Left hindlimb (tissue), 1 donor: ENCODE measurements at places on chromosomes 2 and 18.
A peak's percentile ranks its signal among the peaks of the same experiment; 100 is the strongest.

GRCh38 chr2:61157371-61158003 is 4.5 kb upstream of the C2orf74 start:
- DNase-seq, result no peak

- DNase-seq, result peak; percentile 54
These were observed 247.7 kb downstream of the GLI2 start for GRCh38 chr2:120983344-120983743.

DNA sequence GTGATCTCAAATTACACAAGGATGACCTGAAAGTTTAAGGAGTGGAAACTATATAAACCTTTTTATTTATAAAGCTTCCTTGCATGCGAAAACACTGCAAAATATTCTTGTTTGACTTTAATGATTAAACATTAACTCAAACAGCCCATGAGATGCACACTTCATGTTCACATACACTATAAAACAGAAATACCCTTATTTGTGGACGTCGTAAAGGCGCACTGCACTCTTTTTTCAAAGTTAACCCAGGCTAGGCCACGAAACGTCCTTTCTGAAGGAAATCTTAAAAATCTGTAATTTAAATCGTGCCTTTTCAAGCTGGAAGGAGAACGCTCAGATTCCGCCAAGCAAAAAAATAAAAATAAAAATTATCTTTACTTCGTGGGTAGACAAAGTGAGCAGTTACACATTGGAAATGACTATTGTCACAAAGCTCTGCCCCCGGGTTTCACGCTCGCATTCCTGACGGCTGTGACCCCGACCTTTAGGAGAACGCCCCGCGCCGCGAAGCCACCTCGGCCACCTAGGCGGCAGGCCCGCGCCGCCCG is 728 bp downstream of the FAM168B start:
- DNase-seq, result no peak

DNA sequence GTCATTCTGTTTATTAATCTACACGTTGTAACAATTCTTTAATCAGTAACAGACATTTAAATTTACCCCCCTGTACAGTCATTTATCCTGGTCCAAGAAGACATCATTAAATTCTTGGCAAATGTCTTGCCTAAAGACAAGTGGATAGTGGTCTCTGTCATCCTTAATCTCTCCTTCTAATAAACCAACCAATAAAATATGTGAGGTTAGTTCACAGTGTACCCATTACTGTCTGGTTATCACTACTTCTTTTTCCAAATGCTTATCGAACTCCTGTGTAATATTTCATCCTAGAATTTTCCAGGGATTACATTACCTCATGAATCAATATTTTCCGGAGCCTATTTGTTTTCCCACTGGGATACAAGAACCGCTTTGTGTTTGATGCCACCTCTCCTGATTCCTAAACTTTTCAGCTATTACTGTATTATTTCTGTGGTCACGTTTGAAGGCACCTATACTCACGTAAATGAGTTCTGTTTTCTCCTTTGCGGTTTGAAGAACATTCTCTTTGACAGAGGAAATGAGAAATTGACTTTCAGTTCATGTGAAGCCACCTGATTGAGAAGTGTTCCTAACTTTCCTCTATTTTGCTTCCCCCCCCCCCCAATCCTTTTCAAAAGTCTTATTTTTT is 131.5 kb downstream of the RTN4 start:
- no peak for DNase-seq

GRCh38 chr18:48640566-48641270 is 101.9 kb downstream of the CTIF start:
- DNase-seq, result no peak

DNA sequence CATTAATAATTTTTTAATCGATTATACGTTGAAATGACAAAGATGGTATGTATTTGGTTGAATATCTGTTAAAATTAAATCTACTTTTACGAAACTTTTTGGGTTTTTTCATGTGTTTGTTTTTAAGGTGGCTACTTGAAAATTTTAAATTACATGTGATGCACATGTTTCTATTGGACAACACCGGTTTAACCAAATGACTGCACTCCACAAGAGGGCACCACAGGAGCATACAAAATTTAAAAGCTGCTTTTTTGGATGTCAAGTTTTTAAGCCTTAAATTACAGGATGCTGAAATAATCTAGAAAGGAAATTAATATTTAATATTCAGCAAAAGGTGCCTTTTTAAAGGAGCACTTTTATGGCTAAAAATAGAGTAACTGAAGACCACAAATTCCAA is 98.7 kb downstream of the ACVR1 start:
- DNase-seq, result no peak

GRCh38 chr2:43135583-43135982 is 90.8 kb downstream of the ZFP36L2 start:
- DNase-seq, result no peak

DNA sequence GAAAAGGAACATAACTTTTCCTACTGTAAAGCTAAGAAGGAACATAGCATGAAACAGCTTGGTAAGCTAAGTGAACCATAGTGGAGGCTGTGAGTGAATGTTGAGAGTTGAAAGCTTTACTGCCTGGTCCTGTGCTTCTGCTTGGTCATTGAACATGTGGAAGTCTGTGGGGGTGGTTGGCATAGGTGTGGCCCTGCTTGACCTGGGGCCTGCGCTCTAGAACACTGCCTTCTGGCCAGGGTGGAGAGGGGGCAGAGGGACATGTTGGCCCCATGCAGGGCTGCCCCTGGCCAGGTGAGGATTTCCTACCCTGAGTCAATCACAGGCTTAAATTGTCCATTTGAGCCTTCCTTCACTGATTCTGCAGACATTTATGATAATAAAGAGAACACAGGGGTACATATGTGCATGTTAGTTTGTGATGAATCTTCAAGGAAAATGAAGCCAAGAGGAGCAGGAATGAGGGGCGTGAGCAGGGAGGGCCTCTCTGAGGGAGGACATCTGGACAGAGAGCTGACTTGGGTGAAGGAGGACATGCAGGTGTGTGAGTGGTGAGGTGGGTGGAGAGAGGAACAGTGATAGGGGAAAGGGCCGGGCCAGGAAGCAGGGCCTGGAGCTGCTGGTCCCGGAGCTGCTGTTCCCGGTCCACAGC is 16.6 kb downstream of the TRAF3IP1 start:
- DNase-seq, result no peak

DNA sequence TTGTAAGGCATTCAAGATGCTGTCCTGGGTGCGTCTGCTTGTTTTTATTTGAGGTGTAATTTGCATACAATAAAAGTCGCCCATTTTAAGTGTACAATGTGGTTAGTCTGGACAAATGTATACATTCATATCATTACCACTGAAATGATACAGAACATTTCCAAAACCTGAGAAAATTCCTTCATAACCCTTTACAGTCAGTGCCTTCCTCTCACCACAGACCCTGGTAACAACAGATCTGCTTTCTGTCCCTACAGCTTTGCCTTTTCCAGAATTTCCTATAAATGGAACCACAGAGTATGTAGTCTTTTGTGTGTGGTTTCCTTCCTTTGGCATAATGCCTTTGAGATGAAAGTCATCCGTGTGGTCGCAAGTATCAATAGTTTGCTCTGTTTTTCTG is 45.8 kb upstream of the NFU1 start:
- no peak for DNase-seq

DNA sequence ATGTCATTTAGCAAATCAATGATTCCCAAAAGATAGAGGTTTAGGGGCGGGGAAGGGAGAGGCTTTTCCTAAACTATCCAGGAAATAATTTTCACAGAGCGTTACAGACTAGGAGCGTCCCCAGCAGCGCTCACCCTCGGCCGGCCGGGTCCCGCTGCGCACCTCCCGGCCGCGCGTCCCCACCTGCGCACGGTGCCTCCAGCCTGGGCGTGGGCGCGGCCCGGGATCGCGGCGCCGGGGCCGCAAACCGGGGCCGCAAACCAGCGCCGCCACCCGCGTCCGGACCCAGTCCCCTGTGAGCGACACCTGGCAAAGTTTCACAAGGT is 684 bp upstream of the ZCCHC2 start:
- no peak for DNase-seq

- DNase-seq, result no peak
These were observed 565.2 kb upstream of the ID2 start for GRCh38 chr2:8116661-8117060.

GRCh38 chr2:144136297-144137010 is 383.5 kb downstream of the ZEB2 start:
- DNase-seq, result no peak

DNA sequence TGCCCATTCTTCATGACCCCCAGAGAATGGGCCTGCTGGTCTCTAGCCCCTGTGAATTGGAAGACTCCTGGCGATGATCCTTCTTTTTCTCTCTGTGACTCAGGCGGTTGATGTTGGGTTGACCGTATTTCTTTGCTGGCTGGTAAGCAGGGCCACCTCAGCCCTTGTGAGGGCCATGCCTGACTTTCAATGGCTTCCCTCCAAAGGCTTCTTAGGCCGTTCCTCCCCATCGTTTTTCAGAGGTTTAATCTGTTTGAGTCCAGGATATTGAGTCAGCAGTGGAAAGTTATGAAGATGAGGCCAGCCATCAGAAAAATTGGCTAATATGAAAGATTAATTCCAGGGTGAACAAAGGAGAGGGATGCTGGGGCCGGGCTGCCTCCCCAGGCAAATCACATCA is 13.6 kb downstream of the HPCAL1 start:
- DNase-seq, result no peak

GRCh38 chr2:8491296-8492027 is 190.4 kb upstream of the ID2 start:
- DNase-seq, result no peak

DNA sequence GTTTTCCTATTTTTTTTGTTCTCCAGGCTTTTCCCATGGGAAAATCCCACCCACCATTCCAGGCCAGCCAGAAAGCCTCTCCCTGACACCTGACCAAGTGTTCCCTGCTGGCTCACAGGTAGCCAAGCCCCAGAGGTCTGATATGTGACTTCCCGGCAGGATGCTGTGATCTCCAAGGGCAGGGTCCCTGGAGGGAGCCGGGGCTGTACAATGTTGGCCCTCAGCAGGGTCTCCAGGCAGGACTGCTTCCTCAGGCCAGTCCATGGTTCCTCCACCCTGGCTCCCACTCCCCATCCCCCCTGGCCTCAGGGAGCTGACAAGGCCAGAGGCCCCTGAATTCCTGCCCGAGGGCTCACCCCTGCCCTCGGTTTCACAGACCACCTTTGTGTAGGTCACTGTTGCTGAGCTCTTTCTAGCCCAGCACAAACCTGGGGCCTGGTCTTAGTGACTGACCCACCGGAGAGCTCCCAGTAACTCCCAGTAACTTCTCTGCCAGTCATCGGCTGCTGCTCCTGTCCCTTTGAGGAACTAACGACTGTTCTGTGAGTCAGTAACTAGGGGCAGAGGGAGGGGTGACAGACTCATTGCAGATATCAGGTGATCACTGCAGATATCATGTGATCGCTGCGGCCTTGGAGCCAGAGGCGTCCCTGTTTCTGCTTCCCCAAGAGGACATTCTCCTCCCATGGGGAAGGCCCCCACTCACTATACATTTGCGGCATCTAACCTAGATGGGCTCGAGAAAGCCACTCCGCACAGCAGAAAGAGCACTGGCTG is 38.7 kb downstream of the SDC1 start:
- no peak for DNase-seq

DNA sequence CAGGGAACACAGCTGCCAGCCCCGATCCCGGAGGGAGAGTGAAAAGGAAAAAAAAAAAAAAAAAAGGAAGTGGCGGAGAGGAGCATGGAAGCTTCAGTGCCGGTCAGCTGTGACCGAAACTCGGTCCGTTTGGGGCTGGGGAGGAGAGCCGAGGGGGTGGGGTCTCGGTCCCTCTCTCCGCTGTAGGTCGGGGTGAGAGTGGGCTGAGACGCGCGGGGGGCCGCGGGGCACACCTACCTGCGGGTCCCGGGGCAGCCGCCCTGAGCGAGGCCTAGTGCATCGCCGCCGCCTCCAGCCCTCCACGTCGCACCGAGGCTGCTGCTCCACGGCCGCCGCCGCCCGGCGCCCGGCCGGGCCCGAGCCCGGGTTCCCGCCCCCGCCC is 536 bp downstream of the VPS54 start:
- peak; percentile 80 for DNase-seq

- no peak for DNase-seq
These were observed 91.4 kb upstream of the NCK2 start for GRCh38 chr2:105653302-105653701.

DNA sequence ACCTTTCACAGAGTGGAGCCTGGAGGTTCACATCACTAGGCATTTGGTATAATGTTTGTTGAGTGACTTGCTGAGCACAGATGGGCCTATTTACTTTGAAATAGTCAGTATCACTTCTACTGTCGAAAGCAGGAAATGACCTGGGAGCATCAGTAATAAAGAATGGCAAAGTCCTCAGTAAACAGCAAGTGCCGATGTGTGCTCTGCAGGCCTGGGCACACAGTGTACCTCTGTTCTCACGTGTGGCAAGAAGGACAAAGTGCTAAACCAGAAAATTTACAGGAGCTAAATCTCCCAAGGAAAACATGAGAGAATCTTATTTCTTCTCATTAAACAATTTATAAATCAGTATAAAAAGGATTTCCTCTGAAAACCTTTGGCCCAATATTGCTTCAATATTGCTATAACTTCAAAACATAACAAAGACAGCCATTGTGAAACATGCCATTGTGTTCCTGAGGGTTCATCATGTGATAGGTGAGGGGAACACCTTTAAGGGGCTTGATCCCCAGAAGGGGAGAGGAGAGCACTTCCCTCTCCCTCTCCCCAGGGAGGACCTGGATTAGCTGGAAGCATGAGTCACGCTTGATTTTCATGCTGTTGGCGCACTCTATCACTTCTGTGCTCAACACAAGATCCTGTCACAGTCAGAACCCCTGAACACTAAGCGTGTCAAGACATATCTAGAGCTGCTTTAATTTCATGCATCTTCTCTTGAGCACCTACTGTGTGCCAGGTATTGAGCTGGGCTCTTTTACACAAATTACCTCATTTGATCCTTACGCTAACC is 131.5 kb upstream of the SMAD2 start:
- no peak for DNase-seq

GRCh38 chr2:36464006-36464721 is 108.6 kb downstream of the CRIM1 start:
- no peak for DNase-seq

DNA sequence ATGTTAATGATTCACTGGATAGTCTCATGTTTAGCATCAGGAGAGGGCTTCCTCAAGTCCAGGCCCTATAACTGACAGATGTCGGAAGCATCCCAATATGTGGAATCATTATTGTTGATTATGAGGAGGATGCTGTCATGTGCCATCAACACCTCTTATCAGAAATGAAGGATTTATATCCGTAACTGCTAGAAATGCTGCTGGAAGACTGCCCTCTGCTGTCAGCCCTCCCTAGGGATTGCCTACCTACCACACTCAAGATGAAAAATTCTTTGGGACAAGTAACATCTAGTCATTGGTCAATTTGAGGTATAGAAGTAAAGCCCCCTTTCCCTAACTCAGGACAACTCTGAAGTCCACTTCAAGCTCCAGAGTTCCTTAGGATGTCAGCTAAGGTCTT is 1166.5 kb upstream of the NXPH2 start:
- DNase-seq, result no peak
